Amniotic epithelial cell (primary cell): ENCODE measurements at places on chromosomes 4 and X.

- DNase-seq: peak; percentile 73
Measured at GRCh38 chr4:94420356-94420755, 31.4 kb upstream of the PDLIM5 start.

- DNase-seq: no peak
Measured at GRCh38 chr4:11348449-11349088, 80.1 kb downstream of the HS3ST1 start.

GRCh38 chrX:111264385-111264784 is 5.9 kb downstream of the CAPN6 start:
- no peak for DNase-seq

GRCh38 chr4:118920247-118920646 is 31.6 kb downstream of the SYNPO2 start:
- DNase-seq: peak; percentile 35

- DNase-seq: no peak
Measured at GRCh38 chr4:78014889-78015886, 41.9 kb upstream of the FRAS1 start.

DNA sequence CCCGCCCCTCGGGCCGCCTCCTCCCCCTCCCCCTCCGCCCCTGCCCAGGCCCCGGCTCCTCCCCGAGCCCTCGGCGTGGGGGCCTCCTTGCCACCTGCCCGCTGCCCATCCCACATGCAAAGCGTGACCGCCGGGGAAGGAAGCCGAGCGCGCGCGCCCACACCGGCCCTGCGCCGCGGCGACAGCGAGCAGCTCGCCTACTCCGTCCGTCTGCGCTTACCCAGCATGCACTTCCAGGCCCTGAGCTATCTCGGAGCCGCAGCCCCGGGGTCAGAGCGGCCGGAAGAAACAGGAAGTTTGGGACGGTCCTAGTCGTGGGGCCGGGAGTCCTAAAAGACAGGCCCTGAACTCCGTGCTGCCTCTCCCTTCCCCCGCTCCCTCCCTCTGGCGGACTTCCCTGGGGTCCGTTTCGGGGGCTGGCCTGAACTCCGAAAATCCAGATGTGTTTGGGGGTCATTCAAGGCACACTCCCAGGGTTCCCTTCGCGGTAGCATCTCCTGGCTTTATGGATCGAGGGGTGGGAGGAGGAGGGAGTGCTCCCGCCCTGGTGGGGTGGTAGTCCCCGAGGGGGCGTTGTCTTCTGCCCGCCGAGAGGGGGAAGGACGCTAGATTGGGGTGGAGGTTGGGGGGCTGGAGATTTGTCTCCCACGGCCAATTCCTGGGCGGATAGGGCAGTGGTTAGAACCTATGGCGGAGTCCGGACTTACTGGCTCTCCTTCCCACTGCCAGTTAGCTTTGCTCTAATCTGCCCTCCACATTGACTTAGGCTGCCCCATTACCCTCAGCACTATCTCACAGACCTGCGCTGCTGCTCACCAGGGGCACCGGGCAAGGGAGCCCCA is 25.0 kb upstream of the BCORL1 start:
- peak; percentile 49 for DNase-seq

GRCh38 chr4:7595934-7596461 is 161.3 kb upstream of the PSAPL1 start:
- DNase-seq: no peak

- DNase-seq: no peak
Measured at GRCh38 chr4:40256329-40256728, 59.5 kb downstream of the RHOH start.

DNA sequence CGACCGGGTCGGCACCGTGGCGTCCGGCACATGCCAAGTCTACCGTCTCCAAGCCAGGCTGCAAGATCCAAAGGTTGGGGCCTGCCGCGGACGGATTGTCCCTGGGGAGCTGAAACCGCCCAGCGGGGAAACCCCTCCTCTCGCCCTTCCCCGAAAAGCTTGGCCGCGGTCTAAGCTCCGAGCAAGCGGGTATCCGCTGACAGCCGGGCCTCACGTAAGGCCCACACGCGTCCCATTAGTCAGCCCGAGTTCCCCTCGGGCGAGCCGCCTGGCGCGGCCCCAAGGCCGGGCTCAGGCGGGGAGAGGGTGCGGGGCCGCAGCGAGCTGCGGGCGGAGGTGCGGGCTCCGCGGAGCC is 6.8 kb upstream of the BCOR start:
- peak; percentile 47 for DNase-seq

GRCh38 chr4:26985873-26986272 is 125.2 kb downstream of the STIM2 start:
- peak; percentile 56 for DNase-seq

GRCh38 chr4:79697444-79697843 is 289.4 kb upstream of the GK2 start:
- DNase-seq: no peak

- peak; percentile 85 for DNase-seq
Measured at GRCh38 chr4:145920205-145920604, 18.4 kb downstream of the ZNF827 start.

DNA sequence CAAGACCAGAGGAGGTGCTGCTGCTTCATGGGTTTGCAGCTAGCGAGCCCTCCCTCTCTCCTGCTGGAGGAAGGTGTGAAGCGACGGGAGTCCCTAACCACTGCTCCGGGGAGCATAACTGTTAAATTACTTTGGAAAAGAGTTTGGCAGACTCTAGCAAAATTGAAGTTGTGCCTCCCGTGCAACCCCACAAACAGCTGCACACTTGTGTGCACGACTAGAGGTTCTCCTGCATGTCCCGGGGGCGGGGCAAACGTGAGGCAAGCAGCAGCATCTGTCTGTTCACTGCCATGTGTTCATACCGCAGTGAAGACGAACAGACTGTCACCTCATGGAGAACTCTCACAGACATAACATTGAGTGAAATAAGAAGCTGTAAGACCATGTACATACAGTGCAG is 34.5 kb downstream of the TNIP2 start:
- DNase-seq: no peak

DNA sequence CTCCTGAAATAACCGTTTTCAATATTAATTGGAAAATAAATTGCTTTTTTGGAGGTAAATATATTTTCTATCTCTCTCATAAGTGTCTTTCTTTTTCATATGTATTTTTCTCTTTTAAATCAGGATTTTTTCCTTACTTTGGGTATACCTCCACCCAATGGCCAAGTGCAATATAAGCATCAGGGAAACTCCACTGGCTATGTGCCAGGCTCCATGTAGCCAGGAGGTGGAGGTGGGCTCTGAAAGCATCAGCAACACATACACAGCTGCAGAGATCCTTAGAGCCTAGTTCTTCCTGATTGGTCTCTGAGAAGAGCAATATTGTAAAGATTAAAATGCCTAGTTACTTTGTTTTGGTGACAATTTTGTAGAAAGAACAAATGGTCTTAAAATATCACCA is 3.4 kb downstream of the GABRA2 start:
- no peak for DNase-seq

DNA sequence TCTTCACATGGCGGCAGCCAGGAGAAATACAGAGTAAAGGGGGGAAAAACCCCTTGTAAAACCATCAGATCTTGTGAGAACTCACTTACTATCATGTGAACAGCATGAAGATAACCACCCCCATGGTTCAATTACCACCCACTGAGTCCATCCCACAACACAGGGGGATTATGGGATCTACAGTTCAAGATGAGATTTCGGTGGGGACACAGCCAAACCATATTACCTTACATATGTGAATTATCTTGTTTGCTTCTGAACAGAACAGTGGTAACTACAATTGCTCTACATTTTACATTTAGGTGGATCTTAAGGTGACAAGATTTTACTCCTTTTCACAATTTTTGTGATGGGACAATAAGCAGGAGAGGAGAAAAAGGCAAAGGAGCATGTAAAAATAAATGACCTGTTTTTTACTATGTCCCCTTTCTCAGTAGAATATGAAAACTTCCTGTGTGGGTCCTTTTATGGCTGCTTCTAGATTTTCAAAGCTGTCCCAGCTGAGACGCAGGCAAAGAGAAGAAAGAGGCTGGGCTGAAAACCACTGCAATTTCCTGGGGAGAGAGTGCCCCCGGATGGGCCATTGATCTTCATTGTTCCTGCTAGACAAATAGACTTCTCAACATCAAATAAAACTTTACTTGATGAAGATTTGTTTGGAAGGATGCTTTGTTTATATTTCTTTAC is 45.9 kb upstream of the PGM2 start:
- no peak for DNase-seq

GRCh38 chr4:105785792-105786191 is 77.2 kb downstream of the GSTCD start:
- DNase-seq: no peak

DNA sequence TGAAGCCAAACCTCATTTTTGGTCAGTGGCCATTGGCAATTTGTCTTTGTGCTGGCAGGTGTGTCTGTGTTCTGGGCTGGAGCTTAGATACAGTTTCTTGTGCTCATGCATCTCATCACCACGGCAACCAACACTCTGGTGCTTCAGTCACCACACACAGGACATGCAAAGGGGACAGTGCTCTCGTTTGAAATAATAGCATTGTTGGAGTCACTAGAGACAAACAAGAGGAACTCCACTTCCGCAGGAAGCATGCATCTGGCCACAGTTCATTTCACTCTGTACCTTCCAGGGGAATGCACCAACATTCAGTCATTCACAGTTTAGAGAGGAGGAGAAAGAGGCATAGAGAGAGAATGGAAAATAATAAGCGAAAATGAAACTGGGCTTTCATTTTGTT is 267.4 kb downstream of the ANK2 start:
- no peak for DNase-seq

GRCh38 chr4:119210775-119211174 is 1.7 kb upstream of the USP53 start:
- peak; percentile 79 for DNase-seq

DNA sequence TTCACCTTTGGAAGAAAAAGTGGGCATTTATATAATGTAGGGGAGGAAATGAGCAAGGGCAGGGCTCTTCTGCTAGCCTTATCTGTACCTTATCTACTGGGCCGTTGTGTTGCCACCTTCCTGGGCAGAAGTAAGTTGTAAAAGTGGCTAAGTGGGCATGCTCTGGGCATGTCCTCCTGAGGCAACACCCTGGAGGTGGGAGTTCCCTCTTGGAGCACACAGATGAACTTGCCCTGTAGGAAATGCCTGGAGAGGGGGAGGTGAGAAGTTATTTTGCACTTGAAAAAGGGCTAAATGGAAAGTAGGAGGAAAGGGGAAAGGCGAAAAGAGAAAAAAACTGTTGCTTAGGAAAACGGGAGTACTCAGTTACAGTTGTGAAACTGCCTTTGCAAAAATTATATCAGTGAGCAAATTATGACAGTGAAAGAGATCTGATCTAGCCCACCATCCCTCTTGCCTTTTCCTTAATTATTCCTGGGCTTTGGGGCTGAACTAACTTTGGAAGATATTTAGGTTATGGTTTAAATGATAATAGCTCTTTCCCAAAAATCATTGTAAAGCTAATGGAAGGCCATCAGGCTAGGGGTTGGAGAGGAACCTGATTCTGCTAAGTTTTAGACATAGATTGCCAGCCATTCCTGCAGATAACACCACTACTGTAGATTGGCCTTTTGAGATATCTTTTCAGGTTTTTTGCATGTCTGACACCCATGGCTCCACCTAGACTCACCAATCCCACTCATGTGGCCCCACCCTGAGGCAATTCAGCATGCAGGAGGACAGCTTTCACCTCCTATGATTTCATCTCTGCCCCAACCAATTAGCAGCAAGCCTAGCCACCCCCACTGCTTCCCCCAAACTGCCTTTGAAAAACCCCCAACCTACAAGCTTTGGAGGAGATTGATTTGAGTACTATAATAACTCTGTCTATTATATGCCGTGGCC is 20.5 kb upstream of the ZNF81 start:
- no peak for DNase-seq

GRCh38 chr4:37747772-37748330 is 61.7 kb upstream of the RELL1 start:
- DNase-seq: no peak

DNA sequence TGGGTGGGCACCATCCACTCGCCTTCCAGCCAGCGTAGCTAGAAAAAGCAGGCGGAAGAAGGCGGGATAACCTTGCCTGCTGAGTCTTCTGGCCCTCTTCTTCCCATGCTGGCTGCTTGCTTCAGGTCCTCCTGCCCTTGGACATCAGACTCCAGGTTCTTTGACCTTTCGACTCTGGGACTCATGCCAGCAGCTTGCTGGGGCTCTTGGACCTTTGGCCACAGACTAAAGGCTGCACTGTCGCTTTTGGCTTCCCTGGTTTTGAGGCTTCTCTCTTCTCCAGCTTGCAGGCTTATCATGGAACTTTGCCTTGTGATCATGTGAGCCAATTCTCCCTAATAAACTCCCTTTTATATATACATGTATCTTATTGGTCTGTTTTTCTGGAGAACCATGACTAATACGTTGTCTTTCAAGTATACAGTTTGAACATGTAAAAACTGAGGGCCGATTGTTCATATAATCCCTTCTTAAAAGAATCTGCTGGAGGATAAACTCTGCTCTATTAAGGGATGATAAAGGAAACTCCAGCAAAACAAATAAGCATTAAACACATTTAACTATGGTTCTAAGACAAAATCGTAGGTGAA is 116.6 kb upstream of the LCORL start:
- DNase-seq: no peak

- no peak for DNase-seq
Measured at GRCh38 chr4:28317221-28317620, 1456.6 kb downstream of the STIM2 start.

DNA sequence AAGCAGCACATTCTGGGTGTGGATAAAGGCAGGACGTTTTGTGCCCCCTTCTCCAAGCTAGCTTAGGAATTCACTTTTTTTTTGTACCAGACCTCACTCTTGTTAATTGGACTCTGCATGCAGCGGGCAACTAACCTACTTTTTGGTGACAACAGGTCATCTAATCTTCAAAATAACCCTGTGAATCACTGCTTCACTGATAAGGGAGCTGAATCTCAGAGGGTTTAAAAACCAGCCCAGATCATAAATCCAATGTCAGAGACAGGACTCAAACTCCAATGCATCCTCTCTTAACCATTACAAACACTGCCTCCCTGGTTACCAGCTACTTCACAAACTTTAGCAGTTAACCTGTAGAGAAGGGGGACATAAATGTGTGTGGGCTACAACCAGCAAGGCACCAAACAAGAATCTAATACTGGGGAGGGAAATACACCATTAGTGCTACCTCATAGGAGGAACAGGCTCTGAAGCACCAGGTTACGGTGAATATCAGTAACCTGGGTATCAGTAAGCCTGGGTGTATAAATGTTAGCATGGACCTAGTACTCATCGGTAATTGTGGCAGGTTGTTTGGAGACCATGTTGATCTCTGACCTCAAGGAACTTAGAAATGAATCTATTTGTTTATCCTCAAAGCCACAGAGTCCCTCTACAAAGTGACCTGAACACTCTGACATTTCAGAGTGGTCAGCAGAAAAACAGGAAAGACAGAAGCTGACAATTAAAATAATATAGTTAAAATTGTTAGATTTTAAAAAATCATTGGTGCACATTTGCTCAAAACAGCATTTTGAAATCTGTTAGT is 2.6 kb downstream of the TIFA start:
- DNase-seq: peak; percentile 68

DNA sequence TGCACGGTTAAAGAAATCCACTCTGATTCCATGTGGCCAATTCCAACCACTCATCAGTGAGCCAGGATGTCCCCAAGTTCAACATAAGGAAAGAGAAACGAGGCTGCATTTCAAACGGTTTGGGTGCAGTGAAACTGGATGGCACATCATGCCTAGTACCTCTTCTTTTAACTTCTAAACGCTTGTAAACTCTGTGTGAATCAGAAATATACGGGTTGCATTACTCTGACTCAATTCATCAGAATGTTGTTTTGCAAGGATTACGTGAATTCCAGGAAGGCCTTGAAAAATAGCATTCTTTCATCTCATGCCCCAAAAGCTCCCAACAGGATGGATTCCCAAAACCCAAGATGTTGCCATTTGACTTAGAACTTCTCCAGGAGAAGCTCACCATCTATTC is 270.4 kb downstream of the LDB2 start:
- peak; percentile 94 for DNase-seq
